HAP-1 (cell line): ENCODE measurements at places on chromosomes 1 and 21.

DNA sequence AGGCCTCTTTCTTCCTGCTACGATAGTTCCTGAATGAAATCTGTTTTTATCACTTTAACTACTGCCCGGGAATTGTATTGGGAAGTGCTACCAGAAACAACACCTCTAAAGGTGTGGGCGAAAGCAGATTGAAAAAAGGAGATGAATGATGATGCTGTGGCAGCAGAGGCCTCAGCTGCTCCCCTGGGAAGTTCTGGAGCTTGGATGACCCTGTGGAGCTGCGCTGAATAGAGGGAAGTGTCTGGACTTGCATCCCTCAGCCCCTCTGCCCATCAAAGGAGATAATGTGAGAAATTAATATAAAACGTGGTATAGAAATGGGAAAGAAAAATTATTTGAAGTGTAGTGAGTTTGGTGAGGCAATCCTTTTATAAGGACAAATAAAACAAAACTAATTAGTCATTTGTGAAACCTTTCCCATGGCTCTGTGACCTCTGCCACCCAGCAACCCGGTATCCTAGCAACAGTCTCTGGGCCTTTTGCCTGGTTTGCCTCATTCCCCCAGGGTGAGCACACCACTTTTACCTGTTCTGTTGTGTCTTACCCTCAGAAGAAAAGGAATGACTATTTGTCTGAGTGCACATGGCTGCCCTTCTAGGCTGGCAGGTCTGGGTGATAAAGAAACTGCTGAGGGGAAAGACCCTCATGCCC, 21.3 kb downstream of the OVAAL start:
- no peak for DNase-seq

GRCh38 chr1:151130987-151131586, 15.3 kb downstream of the SEMA6C start:
- no peak for DNase-seq

DNA sequence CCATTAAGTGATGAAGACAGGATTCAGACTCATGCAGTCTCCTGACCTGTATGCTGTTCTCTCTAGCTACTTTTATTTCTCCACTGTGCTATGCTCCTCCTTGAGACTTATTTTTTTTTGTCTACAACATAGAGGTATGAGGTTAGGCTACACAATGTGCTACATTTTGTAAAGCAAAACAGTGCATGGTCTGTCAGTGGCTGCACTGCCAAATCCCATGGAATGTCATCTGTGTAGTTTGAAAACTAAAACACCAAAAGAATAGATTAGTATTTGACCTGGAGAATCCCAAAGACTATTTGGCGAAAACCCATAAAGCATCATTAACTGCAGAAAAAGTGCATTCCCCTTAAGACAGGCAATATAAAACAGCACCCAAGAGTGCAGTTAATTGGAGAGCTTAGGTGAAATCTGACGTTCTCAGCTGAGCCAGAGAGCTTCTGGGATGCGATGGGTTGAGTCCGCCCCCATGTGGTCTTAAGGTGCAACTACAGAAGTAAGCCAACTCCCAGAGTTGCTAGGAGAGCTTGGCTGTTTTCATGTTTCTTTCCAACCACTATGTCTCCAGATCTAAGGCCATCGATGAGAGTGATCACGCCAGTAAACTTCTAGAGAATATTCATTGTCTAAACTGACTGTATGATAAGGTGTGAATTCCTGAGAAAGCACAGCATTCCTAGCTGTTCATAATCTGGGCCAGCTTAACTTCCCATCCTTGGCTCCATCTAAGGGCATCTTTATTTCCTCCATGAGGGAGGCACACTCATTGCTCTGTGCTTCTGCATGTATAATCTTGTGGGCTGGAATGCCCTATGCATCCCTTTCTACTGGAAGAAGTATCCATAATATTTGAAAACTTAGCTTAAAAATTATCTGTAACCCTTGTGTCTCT, 20.7 kb upstream of the CYP2J2 start:
- peak; percentile 61 for DNase-seq

DNA sequence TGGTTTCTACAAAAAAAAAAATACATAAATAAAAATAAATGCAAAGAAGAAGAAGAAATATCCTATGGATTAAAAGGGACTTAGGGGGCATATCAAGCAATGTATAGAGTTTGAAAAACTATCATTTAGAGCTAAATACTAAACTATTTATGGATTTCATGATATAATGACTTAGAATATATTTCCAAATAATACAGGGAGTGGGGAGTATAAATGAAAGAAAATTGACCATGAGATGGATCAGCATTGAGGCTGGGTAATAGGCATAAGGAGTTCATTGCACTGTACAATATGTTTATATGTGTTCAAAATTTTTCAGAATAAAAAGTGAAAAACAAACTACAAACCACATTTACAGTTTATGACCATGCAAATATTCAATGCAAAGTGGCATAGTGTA, 18.8 kb downstream of the NHLH2 start:
- no peak for DNase-seq

GRCh38 chr1:58881471-58881994, 97.7 kb upstream of the JUN start:
- DNase-seq = no peak

GRCh38 chr1:54007613-54008012, 10.4 kb downstream of the LDLRAD1 start:
- no peak for DNase-seq

GRCh38 chr1:115356356-115356755, 18.3 kb upstream of the NGF start:
- DNase-seq = no peak

- no peak for DNase-seq
Measured at GRCh38 chr1:153364766-153365666, 7.4 kb downstream of the S100A9 start.

DNA sequence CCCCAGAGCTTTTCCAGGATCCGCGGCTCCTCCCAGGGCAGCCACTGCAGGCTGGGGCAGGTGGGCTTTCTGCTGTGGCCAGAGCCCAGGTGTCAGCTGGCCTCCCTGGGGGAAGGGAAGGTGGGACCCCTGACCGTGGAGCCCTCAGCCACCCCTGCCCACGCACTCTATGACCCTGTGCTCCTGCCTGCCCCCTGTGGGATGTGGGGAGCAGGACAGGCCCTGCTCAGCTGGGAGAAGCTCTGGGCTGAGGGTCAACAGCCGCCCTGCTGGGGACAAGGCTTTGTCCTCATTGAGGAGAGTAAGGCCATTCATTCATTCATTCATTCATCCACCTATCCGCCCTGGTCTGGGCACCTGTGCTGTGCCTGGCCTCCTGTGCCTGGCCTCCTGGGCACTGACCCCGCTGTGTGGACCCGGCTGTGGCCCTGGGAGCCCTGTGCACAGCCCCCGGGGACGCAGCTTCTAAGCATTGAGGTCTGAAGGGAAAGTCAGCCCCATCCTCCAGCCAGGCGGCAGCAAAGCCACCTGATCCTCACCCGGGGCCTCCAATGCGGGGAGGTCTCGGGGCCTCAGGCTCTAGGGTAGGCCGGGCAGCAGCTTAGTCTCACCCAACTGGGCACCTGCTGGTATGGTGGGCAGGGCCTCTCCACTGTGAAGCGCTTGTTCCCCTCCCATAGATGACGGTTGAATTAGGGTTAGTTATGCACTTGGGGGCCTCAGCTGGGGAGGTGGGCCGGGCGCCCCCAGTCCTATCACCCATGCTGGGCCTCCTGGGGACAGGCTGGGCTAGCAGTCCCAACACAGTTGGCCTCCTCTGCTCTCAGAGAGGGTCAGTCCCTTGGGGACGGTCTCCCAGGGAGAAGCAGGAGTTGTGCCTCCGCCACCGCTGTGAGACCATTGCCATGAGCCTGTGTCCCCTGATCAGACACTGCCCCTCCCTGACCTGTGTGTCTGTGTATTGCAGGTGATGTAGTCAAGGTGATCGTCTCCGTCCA, 6.0 kb downstream of the TNFRSF14 start:
- no peak for DNase-seq

- no peak for DNase-seq
Measured at GRCh38 chr21:38813143-38813542, 7.4 kb downstream of the ETS2 start.

- peak; percentile 57 for DNase-seq
Measured at GRCh38 chr1:246107516-246108277, 399.4 kb downstream of the SMYD3 start.

DNA sequence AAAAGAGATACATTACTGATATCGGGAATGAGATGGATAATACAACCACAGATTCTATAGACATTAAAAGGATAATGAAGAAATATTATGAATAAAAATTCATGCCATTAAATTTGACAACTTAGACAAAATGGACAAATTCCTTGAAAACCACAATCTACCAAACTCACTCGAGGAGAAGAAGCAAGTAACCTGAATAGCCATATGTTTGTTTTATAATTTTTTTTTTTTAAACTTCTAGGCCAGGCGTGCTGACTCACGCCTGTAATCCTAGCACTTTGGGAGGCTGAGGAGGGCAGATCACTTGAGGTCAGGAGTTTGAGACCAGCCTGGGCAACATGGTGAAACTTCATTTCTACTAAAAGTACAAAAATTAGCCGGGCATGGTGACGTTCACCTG, 327.9 kb downstream of the VAV3 start:
- DNase-seq = no peak

DNA sequence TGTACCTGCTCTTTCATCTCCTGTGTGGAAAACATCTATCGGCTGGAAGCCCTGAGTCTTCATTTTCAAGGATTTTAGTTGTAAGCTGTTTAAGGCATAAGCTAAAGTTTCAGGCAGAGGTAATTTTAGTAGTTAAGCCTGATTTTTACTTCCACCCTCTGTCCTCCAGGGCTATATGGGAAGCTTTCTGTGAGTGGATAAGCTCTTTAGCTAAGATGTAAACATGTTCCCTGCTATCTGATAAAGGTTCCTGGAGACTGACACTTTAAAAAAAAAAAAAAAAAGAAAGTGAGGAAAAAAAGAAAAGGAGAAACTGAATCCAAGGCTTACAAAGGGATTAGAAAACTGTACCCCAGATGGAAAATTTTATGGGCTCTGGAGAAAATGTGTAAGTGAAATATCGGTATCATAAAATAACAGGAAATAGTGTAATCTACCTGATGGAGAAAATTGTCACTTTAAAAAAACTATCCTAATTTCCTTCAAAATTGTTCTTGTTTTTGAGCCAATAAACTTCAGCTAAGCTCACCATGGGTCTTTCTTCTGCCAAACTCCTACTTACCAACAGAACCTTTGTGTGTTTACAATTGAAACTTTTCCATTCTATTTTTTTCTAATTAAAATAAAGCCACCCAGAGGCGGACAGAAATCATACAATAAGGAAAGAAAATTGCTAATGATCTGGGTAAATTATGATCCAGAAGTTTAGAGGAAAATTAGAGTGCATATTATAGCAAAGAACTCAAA, 180.5 kb downstream of the TGFB2 start:
- DNase-seq = no peak

- DNase-seq = no peak
Measured at GRCh38 chr1:244712669-244713068, 59.7 kb downstream of the DESI2 start.

- no peak for DNase-seq
Measured at GRCh38 chr1:35298464-35298863, 30.0 kb downstream of the ZMYM4 start.

DNA sequence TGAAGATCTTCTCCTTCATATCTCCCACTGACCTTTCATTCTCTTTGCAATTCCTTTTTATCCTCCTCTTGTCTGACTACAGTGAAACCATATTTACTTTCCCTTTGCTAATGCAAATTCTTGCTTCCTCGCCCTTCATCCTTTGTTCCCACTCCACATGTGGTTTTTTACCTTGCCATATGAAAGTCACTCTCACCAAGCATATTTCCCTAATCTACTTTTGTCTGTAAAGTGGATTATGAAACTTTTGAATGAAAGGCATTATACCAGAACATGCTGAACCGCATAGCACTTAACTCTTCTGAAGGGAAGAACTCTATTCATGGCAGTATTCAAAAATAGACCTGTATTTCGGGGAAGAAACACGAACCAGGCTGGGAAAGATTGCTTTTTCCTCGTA, 8.0 kb upstream of the TMPRSS15 start:
- peak; percentile 64 for DNase-seq
